Cardiac fibroblast (primary cell): ENCODE measurements at places on chromosomes 7 and 10.

DNA sequence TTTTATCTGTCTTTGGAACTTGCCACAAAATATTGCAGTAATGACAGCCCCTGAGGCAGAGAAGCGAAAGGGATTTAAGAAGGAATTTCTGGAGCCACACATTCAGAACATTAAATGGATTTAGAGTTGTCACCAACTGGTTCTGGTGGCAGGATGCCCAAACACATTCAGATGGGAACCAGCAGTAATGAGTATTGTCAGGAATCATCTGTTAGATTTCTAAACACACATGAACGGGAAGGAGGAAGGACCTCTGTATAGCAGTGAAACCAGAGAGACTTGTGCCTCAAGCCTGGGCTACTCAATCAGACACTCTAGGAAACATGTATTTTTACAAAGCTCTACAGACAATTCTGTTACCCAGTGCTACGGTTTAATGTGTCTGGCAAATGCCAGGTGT is 103.8 kb upstream of the CCNY start:
- no peak for DNase-seq

DNA sequence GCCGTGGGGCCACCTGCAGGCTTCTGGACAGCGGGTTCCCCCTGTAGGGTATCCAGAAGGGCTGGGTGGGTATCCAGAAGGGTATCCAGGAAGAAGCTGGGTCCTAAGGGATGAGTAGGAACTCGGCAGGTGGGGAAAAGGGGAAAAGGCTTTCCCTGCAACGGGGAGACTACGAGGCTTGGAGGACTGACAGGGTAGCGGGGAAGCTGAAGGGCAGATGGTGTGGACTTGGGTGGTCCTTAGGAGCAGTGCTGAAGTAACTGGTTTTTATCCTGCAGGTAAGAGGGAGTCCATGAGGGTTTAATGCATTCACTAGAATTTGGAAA is 525 bp downstream of the UBE2D4 start:
- no peak for DNase-seq

DNA sequence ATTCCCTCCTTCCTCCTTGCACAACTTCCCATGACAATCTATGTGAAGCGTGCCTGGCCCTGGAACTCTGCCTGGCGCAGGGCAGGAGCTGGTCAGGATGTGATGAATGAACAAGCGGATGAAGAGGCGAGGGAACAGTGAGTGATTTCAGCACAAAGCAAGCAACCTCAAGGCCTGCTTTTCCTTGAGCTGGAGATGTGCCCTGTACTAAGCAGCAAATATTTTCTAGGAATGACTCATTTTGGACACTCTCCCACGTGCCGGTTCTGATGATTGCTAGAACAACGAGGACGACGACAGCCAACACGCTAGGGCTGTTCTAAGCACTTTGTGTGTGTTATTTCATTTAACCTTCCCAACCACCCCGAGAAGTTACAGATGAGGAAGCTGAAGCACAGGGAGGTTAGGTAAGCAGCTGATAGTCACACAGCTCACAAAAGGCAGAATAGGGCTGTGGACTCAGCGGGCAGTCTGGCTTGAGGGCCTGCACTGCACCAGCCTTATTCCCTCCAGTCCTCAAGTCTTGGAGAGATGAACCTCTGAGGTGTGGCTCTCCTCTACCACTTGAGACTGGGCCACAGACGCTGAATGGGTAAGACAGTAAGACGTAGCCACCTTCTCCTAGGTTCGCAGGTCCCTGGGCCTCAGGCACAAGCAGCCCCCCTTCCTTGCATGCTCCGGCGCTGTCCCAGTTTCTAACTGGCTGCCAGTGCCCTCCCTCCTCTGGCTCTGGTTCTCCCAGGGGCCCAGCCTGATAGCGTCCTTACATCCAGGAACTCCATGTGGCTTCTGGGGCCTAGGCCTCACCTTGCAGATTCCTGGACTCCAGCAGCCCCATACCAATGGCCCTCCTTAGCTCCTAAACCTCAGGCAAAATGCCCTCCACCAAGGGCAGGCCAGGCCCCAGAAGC is 59.0 kb downstream of the YKT6 start:
- DNase-seq: peak; percentile 99

- no peak for DNase-seq
Measured at GRCh38 chr10:33743429-33743857, 409.0 kb upstream of the NRP1 start.

DNA sequence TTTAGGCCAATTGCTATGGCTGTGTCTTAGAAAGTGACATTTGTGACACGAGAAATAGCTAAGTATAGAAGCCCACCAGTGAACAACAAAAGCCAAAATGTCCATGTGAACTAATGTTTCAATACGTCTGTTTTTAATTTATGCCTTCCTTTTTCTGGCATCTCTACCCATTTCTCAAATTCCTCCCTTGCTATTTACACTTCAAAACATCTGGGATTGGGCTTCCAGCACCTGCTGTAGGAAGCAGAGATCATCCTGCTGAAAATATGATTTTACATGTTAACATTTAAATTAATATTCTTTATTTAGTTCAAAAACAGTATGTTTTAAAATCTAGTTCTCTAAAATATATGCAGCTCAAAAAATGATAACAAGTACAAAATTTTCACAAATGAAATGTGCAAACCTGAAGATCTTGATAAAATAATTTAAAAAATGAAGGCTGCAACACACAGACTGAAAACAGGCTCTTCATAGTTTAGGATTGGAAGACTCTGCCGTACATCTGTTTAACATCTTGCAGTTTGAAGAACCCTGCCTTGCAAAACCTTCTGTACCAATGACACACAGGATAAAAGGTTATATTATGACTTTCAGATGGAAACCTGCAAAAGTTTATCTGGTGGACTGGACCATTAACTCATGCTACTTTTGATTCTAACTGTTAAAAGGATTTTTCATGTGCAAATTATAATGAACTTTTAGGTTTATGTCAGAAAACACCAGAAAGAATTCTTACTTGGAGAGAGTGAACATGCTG is 408.4 kb downstream of the SUGCT start:
- DNase-seq: no peak

GRCh38 chr7:79876848-79877252 is 257.8 kb upstream of the GNAI1 start:
- DNase-seq: peak; percentile 89

GRCh38 chr10:132637477-132638129 is 100.0 kb downstream of the INPP5A start:
- DNase-seq: peak; percentile 81

DNA sequence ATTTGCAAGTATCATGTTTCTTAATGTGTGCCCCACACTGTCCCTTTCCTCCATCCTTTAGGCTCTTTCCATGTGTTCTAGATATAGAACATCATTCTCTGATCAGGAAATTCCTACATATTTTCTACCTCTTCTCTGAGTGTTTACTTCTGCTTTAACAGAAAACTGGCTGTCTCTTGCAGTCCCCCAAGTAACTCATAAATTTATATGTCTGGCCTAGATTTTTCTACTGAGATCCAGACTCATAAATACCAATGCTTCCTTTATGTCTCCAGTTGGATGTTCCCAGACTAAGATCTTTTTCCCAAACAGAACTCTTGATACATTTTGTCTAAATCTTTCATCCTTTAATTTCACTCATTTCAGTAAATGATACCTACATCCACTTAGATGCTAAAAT is 181.8 kb downstream of the CDK14 start:
- DNase-seq: no peak

DNA sequence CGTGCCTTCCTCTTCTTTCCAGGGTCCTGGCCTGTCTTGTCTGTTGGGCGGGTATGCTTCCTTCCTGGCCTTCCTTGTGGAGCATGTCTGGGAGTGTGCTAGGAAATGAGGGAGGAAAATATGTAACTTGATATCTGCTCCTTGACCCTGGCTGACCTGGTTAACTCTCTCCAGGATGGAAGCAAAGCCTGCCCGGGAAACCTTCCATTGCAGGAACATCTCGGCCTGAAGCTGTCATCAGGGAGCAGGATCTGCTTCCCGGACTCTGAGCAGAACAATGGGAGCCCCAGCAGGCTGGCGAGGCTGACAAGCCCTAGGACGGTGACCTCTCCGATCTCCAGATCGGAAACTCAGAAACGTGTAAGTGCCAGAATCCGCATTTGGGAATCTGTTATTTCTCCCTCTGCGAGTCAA is 340.3 kb downstream of the FRMD4A start:
- peak; percentile 49 for DNase-seq

GRCh38 chr10:71372882-71373495 is 23.7 kb upstream of the CDH23 start:
- DNase-seq: no peak

DNA sequence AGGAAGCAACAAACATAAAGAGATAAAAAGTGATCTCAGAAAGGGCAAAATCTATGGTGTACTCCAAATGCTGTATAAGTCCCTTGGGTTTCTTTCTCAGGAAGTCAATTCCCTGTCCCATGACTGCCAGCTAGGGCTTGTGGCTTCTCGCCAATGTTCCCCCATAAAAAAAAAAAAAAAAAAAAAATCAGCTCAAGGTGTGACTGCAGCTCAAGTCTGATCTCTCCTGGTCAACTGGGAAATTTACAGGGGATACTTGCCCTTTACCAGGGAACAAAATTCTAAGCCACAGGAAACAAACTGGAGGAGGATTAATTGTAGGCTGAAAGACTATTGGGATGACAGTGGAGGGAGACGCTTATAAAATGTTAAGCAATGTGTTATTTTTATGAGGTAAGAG is 76.0 kb downstream of the PCGF5 start:
- DNase-seq: peak; percentile 66

- DNase-seq: no peak
Measured at GRCh38 chr7:135681762-135682161, 19.4 kb downstream of the STMP1 start.

DNA sequence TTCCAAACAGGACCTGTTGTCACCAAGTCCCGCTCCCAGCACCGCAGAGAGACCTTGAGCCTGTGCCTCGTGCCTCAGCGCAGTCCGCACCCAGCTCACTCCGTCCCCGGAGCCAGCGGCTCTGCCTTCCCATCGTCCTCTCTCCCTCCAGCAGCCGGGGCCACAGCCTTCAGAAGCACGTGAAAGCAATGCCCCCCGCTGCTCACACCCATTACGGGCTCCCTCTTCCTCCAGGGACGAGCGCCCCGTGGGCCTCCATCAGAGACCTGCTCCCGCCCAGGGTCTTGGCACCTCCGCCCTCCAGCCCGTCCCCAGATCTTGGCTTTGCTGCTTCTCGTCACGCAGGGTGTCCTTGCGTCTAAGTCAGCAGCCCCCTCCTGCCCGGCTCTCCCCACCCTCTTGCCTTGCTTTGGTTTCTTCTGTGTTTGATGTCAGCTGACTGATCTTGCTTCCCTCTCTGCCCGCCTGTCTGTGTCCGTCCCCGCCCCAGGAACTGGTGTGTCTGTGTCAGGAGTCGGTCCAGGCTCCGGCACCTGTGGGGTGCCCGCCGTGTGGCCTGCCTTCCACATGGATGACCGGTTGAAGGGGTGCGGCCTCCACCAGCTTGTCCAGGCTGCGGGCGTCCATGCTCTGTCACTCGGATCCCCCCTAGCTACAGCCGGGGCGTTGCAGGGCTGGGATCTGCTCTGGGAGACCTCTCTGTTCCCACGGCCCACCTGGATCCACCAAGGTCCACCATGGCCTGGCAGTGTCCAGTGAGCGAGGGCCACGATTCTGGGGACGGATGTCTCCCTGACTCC is 61.9 kb downstream of the FOXL3 start:
- no peak for DNase-seq

DNA sequence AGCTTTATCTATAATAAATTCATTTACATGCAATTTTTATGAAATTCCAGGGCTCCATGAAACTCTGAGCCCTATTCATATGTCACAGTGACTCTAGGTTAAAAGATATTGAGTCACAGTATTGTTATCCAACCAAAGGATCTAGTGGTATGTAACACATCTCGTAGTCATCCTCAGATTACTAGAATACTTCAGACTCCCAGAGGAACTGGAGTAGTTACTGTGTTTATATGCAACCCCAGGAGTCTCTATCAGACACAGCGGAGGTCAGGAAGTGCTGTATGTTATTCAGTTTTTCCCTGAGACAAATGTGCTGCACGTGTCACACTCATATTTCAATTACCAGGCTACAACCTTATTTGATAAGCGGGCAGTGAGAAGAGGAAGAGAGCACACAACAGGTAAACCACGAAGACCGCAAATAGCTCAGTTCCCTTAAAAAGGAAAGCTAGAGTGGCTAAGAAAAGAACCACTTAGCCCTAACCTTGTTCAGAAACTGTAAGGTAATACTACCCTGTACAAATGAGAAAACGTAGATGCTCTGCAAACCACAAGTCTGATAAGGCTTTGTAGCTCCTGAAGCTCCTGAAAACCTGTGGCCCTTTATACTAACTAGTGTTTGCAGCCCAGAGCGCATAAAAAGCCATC is 114.0 kb upstream of the CNTNAP2 start:
- no peak for DNase-seq

DNA sequence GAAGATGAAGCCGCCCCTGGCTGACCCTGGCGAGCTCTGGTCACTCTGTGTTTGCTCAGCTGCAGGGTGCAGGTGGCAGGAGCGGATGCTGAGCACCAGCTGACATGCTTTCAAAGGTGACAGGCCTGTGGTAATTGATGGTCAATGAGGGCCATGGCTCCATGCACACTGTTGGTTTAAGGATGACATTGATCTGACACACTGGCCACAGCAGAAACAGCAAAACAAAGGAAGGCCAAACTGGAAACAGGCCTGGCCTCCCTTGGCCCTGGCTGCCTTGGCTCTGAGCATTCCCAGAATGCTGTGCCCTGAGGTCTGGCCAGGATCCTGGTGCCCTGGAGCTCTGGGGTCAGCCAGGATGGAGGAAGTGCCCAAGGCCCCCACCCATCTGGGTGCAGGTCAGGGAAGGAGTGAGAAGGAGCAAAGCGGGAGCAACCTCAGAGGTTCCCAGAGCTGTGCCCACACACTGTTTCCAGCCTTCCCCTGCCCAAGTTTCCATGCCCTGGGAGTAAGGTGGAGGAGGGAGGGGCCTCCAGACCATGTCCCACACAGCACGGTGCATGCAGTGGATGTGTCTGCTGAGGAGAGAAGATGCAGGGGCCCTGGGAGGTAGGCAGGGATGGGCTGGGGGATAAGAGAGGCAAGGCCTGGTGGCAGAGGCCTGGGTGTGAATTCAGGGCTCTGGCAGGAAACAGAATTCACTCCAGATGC is 302.2 kb downstream of the RPS24 start:
- peak; percentile 27 for DNase-seq

DNA sequence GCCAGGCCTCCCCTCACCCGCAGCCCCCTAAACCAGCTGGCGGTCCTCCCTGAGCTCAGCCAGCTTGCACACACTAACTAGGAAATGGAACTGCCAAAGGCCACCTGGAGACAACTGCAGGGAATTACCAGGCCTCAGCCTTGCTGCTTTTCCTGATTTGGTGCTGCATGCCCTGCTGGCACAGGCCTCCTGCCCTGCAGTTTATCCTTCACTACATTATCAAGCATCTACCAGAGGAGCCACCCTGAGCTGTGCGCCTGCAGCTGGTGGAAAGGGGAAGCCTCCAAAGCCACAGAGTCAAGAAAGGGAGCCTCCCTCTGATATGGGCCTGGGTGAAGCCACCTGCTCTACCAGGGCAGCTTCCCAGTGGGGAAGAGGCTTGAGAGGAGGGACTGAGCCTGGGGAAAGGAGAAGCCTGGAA is 139.8 kb downstream of the GRID1 start:
- no peak for DNase-seq

DNA sequence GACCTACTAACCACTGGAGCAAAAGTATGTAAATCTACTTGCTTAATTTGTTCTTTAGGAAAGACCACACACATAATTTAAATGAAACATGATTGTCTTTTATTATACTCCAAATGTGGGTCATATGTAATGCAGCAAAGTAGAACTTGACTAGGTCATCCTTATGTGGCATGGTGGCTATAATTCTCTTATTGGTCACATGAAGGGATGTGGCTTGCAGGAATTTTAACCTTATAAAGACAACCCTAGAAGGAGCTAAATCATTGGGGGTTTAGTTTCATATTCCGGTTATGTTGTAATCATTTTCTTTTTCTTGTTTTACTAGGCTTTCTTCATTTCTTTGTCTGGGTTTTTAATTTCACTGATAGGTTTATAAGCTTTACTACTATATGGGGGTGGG is 93.9 kb downstream of the SEPTIN7 start:
- DNase-seq: no peak
